Fibroblast of upper back skin (primary cell): ENCODE measurements at places on chromosomes 6 and 20.

- peak; percentile 26 for DNase-seq
Observed at GRCh38 chr20:63101781-63102720, 95.3 kb upstream of the BHLHE23 start.

DNA sequence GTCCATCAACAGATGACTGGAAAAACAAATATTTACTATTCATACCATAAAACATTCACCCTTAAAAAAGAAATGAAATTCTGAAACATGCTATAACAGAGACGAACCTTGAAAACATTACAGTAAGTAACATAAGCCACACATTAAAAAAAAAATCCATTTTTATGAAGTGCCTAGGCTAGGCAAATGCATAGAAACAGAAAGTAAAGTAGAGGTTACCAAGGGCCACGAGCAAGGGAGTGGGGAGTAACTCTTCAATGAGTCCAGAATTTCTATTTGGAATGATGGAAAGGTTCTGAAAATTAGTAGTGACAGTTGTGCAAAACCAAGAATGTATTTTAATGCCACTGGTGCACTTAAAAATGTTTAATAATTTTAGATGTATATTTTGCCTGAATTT, 47.7 kb downstream of the STAU1 start:
- DNase-seq: no peak

GRCh38 chr6:139778688-139779087, 404.2 kb upstream of the CITED2 start:
- peak; percentile 52 for DNase-seq

GRCh38 chr6:111802720-111803330, 70.4 kb downstream of the FYN start:
- DNase-seq: no peak

GRCh38 chr20:49901588-49901987, 13.7 kb downstream of the SPATA2 start:
- DNase-seq: no peak

- no peak for DNase-seq
Observed at GRCh38 chr6:155265843-155266535, 2.2 kb downstream of the CLDN20 start.

GRCh38 chr6:152290693-152291092, 346.5 kb downstream of the SYNE1 start:
- no peak for DNase-seq

DNA sequence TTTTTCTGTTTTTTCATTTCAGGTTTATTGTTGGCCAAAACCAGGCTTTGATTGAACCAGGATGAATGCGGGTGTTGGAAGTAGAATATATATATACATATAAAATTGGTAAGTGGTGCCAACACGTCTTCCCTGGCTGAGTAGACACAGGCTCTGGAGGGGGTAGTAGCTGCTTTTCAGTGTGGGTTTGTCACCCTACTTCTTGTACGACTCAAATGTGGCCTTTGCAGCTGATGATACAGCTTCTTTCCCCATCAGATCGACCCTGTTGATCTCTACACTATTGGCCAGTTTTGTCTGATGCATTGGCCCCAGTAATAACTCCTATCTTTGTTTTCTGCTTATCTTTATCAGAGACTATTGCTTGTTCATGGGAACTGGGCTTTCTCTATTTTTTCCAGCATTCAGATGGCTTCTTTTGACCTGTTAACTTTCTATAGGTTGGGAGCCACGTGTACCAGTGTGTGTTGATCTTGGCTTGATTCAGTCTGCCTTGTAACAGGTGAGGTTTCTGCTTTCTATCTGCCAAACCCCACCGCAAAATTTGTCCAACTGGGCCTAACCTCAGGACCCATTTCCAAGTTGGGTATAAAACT, 2.7 kb upstream of the ZNFX1 start:
- DNase-seq: no peak

DNA sequence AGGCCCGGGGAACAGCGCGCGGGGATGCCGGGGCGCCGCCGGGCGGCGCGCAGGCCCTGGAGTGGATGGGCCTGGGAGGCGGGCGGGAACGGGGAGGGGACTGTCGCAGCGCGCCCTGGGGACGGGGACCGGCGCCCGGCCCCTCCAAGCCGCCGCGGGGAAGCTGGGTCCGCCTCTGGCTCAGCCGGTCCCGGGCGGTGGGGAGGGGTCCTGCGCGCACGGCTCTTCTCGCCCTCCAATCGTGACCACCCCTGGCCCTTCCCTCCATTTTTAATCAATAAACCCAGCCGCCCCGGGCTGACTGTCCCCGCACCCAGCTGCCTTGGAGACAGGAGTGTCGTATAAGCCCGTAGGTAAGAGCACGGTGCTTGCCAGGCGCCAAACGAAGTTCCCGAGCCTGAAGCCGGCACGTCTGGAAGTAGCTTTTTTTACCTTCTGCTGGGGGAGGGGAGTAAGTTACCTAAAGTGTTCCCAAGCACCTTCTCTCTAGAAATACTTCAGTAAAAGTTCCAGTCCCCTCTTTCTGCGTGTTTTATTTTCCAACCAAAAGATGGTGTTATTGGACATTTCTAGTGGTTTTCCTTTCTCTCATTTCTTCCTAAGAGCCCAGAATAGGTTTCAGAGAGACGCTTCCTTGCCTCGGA, 780 bp upstream of the TAF4 start:
- DNase-seq: peak; percentile 18

DNA sequence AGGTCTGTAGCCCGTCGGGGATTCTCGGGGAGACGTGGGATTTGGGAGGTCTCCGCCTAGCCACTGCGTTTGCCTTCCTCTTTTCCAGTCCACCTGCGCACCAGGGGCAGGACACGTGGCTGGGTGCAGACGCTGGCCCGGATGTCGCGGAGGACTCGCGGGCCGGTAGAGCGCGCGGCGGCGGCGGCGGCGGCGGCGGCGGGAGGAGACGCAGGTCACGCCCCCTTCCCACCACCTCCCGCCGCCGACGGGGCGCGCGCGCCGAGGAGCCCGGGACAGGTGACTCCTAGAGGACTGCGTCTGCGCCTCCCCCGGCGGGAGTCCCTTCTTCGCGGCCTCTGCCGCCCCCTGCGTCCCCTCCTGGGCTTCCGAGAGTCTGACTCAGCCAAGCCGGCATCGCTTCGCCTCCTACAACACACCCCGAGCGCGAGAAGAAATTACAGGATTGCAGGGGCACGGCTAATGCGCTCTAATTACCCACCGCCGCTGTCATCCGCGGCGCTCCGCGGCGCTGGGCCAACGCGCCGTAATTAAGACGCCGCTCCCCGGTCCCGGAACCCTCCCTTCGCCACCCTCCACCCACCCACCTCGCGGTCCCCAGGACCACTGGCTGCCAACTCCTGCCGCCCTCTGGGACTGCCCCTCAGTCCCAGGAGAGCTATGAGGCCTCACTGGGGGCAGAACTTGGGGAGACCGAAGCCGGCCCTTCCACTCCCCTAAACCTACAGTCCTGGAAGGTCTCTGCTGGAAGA, 124.5 kb downstream of the MRPL14 start:
- peak; percentile 69 for DNase-seq

DNA sequence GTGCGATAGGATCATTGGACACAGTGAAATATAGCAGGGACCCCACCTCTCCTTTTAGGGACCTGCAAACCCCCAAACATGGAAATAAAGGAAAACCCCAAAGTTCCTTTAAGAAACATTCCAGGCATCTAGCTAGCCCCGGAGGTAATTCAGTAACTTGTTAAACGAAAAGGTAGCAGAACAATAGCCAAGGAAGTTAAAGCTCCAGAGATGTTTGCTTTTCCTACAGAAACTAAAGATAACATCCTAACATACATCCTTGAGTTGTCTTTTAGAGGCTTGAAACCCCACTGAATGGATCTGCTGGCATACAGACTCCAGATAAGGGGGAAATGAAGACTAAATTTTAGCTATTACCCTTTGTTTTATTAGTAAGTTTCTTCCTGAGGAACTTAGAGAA, 51.0 kb downstream of the FAM184A start:
- DNase-seq: no peak

- no peak for DNase-seq
Observed at GRCh38 chr6:136772685-136773472, 19.4 kb downstream of the MAP3K5 start.

- no peak for DNase-seq
Observed at GRCh38 chr6:1162367-1163275, 149.3 kb upstream of the FOXQ1 start.

DNA sequence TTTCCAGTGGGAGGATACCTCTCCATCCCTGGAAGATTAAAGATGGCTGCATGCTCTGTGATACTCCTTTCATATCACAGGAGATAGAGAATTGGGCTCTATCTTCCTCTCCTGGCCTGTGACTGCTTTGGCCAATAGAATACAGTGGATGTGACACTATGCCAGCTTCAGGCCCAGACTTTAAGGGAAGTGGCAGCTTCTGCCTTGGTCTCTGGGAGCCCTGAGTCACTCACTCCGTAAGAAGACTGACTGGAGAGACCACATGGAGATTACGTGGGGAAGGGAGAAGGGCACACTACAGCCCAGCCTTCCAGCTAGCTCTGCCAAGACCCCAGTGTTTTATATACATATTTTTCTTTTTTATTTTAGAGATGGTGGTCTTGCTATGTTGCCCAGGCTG, 10.4 kb upstream of the MMP9 start:
- no peak for DNase-seq

DNA sequence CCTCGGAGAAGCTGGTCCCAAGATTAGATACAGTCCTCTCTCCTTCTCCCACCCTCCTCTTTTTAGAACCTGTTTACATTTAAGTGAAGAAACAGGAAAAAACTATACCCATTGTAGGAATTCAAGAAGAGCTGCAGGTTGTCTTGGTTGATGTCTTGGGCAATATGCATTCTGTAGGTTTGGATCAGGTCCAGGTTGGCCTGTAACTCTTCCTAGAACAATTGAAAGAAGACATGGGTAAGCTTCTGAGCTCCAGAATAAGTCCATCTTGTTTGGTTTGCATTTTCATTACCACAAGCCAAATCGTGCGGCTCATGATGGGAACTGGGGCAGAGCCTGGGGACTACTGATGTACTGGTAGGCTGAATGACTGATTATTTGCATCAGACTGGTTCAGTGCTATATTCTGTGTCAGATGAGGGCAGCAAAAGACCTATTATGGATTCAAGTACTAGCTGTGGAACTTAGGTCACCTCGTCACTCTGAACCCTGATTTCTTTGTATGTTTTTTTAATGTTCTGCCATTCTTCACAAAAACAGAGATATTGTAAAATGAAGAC, 20.3 kb upstream of the SLA2 start:
- DNase-seq: peak; percentile 23

DNA sequence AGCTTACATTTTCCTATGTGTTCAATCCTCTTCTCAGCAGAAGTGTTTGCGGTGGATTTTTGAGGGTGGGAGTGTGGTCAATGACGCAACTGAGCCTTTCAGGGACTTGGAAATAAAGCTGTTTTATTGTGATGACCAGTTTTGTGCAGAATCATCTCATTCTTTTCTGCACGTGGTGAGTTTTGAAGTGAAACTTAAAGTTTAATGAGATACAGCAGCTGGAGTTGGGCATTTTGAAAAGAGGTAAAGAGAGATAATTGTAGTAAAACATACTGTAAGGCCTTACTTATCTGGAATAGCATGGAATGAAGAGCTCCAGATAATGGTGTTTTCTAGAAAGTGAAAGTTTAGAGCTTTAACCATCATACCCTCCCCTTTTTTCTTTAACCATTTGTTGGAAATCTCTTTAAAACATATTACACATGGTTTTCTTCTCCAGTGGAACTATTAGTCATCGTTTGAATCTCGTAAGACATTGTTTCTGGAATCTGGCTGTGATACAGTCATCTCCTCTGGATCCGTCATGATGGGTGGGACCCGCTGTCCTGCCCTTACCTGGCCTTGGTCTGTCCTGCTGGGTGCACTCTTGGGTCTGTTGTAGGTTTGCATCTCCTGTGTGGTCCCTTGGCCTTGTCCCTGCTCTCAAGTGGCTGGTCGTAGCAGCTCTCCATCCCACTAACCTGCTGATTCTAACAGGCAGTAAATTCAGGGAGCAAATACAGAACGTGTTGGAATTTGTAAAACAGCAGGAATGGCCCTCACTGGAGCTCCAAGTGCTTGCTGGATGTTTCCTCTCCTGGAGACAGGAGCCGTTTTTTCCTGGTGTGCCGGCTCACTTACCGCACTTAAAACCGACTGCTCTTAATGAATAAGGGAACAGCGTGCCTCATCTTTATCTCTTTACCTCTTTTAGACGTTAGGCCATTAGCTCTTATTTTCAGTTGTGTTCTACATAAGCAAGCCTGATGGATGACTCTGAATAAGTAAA, 29.8 kb downstream of the UST start:
- peak; percentile 80 for DNase-seq

DNA sequence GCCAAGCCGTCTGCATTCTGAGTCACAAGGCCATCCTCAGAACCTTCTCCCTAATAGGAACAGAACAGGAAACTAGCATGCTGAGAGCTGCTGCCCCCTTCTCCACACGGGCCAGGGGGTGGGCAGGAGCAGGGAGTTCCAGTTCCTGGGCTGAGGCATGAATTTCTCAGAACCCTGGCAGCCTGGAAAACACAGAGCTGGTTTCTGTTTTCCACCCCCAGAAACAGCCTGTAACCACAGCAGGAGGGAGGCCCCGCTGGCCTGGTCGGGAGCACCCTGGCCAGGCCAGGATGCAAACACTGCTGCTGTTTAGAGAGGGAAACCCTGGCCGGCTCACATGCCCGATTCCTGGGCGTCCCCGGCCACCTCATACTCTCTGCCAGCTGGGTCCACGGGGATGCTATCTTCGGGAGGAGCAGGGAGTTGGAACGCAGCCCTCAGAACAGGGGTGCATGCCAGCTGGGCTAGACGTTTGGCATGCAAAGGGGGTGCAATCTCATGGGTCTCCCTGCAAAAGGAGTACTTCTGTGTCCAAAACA, 130.1 kb downstream of the NFATC2 start:
- DNase-seq: peak; percentile 32

GRCh38 chr6:56345376-56345995, 98.1 kb upstream of the COL21A1 start:
- peak; percentile 93 for DNase-seq

- DNase-seq: peak; percentile 35
Observed at GRCh38 chr6:70151616-70152015, 151.3 kb downstream of the COL9A1 start.

GRCh38 chr20:45056473-45057173, 44.3 kb downstream of the KCNS1 start:
- no peak for DNase-seq

DNA sequence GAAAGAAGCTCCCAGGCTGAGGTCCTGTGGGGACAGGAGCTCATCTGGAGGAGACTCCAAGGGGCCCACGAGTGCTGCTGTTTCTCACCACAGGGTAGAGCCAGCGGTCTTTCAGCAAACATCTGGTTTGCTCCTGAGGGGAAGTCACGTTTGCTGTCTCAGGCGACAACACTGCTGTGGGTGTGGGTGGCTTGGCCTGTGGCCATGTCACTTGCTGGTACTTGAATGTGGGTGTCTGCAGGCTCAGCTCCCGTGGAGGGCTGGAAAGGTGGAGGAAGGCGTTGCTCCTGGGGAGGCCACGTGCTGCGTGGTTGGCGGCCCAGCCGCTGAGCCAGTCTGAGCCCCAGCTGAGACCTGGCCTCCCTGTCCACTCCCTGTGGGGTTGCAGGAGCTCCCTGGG, 52.8 kb upstream of the MPC1 start:
- DNase-seq: no peak

DNA sequence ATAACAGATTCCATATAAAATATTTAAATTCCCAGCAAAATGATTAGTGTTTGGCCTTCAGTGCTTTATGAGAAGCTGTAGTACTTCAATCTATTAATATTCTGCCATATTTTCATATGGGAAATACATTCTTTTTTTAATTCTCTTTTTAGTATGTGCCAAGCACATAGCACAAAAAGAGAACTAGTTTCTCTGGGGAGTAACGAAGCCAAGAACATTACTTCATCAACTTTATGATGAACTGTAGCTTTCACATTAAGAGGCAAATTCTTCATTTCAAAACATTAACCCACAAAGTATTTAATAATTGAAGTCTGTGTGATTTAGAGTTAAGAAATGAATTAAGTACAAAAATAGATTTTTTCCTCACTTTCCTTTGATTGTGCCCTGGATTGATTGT, 281.0 kb upstream of the EYS start:
- no peak for DNase-seq

- no peak for DNase-seq
Observed at GRCh38 chr20:4689220-4689619, 32.5 kb upstream of the PRND start.
